Activated CD8-positive, alpha-beta T cell treated with anti-CD3 and anti-CD28 coated beads, Interleukin-2, amount 10 ng/mL, durations not matched to agents 7 days and 5 days (primary cell): ENCODE measurements at places on chromosomes 7 and 10. TPM values are rescaled to one million over a fixed set of nuclear protein-coding genes. Genes with fewer than 3 reads are reported as not detected.

DNA sequence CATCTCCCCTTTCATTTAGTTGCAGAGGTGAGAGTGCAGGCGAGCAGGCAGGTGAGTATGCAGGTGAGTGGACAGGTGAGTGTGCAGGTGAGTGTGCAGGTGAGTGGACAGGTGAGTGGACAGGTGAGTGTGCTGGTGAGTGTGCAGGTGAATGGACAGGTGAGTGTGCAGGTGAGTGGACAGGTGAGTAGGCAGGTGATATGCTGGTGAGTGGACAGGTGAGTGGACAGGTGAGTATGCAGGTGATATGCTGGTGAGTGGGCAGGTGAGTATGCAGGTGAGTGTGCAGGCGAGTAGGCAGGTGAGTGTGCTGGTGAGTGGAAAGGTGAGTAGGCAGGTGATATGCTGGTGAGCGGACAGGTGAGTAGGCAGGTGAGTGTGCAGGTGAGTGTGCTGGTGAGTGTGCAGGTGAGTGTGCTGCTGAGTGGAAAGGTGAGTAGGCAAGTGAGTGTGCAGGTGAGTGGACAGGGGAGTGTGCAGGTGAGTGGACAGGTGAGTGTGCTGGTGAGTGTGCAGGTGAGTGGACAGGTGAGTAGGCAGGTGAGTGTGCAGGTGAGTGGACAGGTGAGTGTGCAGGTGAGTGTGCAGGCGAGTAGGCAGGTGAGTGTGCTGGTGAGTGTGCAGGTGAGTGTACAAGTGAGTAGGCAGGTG is 165.6 kb downstream of the ADARB2 start:
- H3K4me1 ChIP-seq: no peaks in the 10 kb centered on the region
- no peak overlapping the region for H3K4me3 ChIP-seq
- no peak overlapping the region for H3K27ac ChIP-seq
- H3K36me3 ChIP-seq: no peaks in the 10 kb centered on the region
- H3K27me3 ChIP-seq: no peaks in the 10 kb centered on the region

The GJC3 gene
- not detected for total RNA-seq

DNA sequence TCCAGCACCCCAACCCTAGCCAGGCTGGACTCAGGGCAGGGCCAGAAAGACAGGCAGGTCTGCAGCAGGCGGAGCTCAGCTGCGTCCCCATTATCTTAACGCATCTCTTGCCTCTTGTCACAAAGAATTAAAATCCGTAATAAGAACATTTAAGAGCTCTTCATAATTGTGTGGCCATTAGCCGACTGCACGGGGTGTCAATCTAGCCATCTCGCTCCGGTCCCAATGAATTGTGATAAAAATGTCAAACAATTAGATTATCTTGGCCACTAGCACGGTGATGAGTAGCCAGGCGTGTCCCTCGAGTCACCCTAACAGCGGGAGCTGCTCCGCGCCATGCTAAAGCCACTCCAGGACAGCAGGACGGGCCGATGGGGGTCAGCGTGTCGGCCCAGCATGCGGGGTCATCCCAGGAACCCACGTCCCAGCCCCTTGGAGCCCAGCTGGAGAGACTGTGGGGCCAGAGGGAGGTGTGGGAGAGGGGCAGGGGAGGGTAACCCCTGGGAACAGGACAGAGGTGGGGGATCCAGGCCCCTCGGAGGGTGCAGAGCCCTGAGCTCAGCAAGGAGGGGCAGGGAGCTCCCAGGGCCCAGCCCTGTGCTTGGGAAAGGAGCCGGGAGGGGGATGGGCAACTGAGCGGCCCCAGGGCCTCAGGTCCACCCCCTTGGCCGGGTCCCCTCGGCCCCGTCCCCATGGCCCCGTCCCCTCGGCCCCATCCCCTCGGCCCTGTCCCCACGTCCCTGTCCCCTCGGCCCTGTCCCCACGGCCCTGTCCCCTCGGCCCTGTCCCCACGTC is 17.7 kb upstream of the NKX6-2 start:
- H3K36me3 ChIP-seq: no peaks in the 10 kb centered on the region
- DNase-seq: no peak
- no peaks in the 10 kb centered on the region for H3K4me1 ChIP-seq
- no peak overlapping the region for H3K27ac ChIP-seq
- no peak overlapping the region for H3K4me3 ChIP-seq
- H3K27me3 ChIP-seq: no peaks in the 10 kb centered on the region

DNA sequence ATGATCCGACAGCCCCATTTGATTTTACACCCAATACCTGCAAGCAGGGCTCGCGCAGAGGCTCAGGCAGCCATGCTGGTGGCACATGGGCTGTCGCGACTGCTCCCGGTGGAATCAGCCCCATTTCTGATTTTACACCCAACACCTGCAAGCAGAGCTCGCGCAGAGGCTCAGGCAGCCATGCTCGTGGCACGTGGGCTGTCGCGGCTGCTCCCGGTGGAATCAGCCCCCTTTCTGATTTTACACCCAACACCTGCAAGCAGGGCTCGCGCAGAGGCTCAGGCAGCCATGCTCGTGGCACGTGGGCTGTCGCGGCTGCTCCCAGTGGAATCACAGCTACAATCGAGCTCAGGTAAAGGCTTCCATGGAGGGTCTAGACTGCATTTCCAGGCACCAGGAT is 244.1 kb downstream of the PTPRN2 start:
- no peaks in the 10 kb centered on the region for H3K27me3 ChIP-seq
- no peak for DNase-seq
- no peak overlapping the region for H3K4me3 ChIP-seq
- no peaks in the 10 kb centered on the region for H3K4me1 ChIP-seq

The LIPM gene
- total RNA-seq: not detected

The OPALIN gene
- total RNA-seq: not detected

The TMEM184A gene
- not detected for total RNA-seq

The CFAP46 gene
- not detected for total RNA-seq

- H3K4me3 ChIP-seq: no peak overlapping the region
- H3K27me3 ChIP-seq: no peaks in the 10 kb centered on the region
- no peaks in the 10 kb centered on the region for H3K36me3 ChIP-seq
- DNase-seq: no peak
- H3K4me1 ChIP-seq: no peaks in the 10 kb centered on the region
These were observed 59.4 kb downstream of the PLCE1 start for GRCh38 chr10:94052866-94053791.

DNA sequence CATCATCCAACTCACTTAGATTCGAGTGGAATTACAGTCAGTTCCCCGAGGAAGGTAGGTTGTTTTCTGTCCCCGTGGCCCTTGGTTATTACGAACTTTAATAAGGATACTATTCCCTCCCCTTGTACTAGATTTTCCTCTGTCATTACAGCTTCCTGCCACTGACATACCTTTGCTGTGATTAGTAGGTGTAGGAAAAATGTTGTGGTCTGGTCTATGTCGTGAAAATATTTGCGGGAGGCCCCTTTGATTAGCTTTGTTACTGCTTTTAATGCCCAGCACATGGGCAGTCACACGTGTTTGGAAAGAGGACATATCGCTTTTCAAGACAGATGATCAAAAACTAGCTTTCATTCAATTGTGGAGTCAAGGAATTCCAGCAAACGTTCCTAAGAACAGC is 92.2 kb downstream of the GATA3 start:
- H3K36me3 ChIP-seq: no peaks in the 10 kb centered on the region
- H3K27ac ChIP-seq: no peak overlapping the region
- DNase-seq: no peak
- no peaks in the 10 kb centered on the region for H3K4me1 ChIP-seq
- H3K4me3 ChIP-seq: no peak overlapping the region

GRCh38 chr7:33421429-33421828 is 292.1 kb downstream of the BBS9 start:
- H3K36me3 ChIP-seq: no peaks in the 10 kb centered on the region
- no peaks in the 10 kb centered on the region for H3K4me1 ChIP-seq
- H3K27ac ChIP-seq: no peak overlapping the region
- DNase-seq: no peak
- H3K27me3 ChIP-seq: no peaks in the 10 kb centered on the region

The AGAP9 gene
- 2.8 TPM for total RNA-seq

GRCh38 chr10:52210161-52210560 is 103.9 kb upstream of the DKK1 start:
- no peak for DNase-seq
- no peaks in the 10 kb centered on the region for H3K4me1 ChIP-seq
- no peaks in the 10 kb centered on the region for H3K36me3 ChIP-seq
- H3K27ac ChIP-seq: no peak overlapping the region
- no peaks in the 10 kb centered on the region for H3K27me3 ChIP-seq
- H3K4me3 ChIP-seq: no peak overlapping the region

The MARCHF5 gene
- 21.3 TPM for total RNA-seq

DNA sequence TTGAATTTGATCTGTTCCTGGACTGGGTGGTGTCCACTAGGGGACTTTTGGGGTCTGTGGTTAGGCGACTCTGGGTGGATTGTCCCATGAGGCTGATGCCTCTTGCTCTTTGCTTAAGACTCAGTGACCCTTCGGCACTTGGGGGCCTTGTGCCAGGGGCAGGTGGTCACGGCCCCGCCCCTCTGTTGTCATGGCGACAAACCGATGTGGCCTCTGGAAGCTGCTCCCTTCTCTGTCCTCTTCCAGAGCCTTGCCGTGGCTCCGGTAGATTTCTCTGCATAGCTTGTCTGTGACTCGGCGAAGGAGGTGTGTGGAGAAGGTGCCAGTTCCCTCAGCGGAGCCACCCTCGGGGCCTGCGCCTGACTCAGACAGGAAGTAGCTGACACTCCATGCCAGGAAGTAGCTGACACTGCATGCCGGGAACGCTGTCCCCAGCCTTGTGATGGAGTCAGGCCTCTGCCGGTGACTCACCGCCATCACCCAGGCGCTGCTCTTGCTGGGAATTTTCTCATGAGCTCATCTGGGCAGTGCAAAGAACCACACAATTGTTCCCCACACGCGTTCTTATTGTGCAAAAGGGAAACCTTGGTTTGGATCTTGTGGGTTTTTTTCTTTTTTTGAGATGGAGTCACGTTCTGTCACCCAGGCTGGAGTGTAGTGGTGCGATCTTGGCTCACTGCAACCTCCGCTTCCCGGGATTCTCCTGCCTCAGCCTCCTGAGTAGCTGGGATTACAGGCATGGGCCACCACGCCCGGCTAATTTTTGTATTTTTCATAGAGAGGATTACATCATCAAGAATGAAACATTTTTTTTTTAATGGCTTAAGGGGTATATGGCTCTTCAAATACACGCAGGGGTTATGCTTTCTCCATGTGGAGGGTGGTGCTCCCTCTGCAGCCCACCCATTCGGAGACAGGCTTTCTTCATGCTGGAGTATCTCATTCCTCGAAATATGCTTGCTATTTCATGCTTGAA is 72.6 kb downstream of the PFKFB3 start:
- DNase-seq: peak; percentile 87
- no peaks in the 10 kb centered on the region for H3K27me3 ChIP-seq
- peak overlapping the region; percentile 57 for H3K4me3 ChIP-seq
- peaks cover 84% of the 10 kb centered on the region for H3K4me1 ChIP-seq
- peaks cover 43% of the 10 kb centered on the region for H3K36me3 ChIP-seq

- H3K36me3 ChIP-seq: no peaks in the 10 kb centered on the region
- H3K27me3 ChIP-seq: no peaks in the 10 kb centered on the region
- H3K4me1 ChIP-seq: no peaks in the 10 kb centered on the region
- H3K27ac ChIP-seq: no peak overlapping the region
- no peak for DNase-seq
These were observed 130.6 kb upstream of the FAM20C start for GRCh38 chr7:61576-62360.

GRCh38 chr10:15112657-15113056 is 15.5 kb downstream of the RPP38 start:
- DNase-seq: no peak
- no peaks in the 10 kb centered on the region for H3K27me3 ChIP-seq
- H3K4me1 ChIP-seq: no peaks in the 10 kb centered on the region
- H3K4me3 ChIP-seq: no peak overlapping the region
- peaks cover 32% of the 10 kb centered on the region for H3K36me3 ChIP-seq

DNA sequence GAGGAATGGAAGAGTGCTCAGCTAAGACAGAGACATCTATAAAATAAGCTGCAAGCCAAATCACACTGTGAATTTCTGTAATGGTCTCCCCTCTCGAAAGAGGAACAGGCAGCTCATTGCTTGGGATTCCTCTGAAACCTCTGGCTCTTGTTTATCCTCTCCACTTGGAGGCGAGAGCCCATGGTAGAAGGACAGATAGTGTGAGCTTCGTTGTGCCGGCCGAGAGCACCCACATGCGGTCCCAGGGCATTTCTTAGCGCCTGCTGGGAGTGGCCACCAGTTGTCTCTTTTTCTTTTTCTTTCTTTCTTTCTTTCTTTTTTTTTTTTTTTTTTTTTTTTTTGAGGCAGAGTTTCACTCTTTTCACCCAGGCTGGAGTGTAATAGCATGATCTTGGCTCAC is 26.2 kb downstream of the CNPY1 start:
- H3K36me3 ChIP-seq: no peaks in the 10 kb centered on the region
- no peaks in the 10 kb centered on the region for H3K4me1 ChIP-seq

- no peak for DNase-seq
- no peak overlapping the region for H3K4me3 ChIP-seq
- H3K27me3 ChIP-seq: peaks cover 6% of the 10 kb centered on the region
- no peaks in the 10 kb centered on the region for H3K4me1 ChIP-seq
These were observed 154.9 kb downstream of the GLI3 start for GRCh38 chr7:42082144-42082543.

DNA sequence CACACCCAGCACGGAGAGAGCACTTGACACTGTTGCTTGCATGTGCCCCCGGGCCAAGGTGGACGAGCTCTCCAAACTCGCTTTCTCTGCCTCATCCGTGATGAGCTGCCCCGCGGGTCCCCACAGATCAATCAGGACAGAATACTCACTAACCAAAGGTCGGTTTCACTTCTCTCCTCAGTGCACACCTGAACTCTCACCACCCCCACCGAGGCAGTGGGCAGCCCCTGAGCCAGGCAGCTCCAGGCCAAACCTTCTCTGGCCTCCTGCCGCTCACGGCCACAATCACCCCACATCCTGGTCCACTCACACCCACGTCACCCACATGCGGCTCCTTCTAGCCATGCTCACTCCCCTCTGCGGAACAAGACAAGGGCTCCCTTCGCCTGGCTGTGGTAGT is 443.9 kb downstream of the DNAJB6 start:
- peaks cover 3% of the 10 kb centered on the region for H3K27me3 ChIP-seq
- no peak overlapping the region for H3K27ac ChIP-seq
- H3K36me3 ChIP-seq: no peaks in the 10 kb centered on the region
- no peak for DNase-seq
- no peaks in the 10 kb centered on the region for H3K4me1 ChIP-seq

- no peak overlapping the region for H3K27ac ChIP-seq
- peaks cover 4% of the 10 kb centered on the region for H3K36me3 ChIP-seq
- peaks cover 49% of the 10 kb centered on the region for H3K4me1 ChIP-seq
These were observed 99.6 kb upstream of the ANLN start for GRCh38 chr7:36289833-36290661.

- H3K27me3 ChIP-seq: no peaks in the 10 kb centered on the region
- no peak overlapping the region for H3K27ac ChIP-seq
- no peaks in the 10 kb centered on the region for H3K36me3 ChIP-seq
- H3K4me3 ChIP-seq: no peak overlapping the region
These were observed 219.2 kb downstream of the CAMK1D start for GRCh38 chr10:12568391-12569009.
